Activated naive CD4-positive, alpha-beta T cell treated with Interleukin-2 at 50 U/mL for 16 hours (primary cell): ENCODE measurements at places on chromosomes 2 and 18.

DNA sequence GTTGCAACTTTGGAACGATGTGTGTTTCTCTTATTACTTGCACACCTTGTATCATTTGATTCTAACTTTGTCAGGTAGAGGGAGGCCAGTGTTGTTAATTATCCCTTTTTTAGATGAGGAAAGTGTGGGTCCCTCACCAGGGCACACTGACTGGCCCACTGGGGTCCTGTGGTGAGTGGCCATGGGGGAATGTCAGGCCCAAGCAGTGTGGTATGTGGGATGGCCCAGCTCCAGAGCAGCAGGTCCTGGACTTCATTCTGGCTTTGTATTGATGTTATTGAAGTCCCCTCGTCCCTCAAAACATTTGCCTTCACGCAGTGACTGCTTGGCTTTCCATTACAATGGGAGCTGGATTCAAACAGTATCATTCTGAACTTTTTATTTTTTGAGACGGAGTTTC lies 11.7 kb downstream of the NCK2 start:
- DNase-seq: no peak

DNA sequence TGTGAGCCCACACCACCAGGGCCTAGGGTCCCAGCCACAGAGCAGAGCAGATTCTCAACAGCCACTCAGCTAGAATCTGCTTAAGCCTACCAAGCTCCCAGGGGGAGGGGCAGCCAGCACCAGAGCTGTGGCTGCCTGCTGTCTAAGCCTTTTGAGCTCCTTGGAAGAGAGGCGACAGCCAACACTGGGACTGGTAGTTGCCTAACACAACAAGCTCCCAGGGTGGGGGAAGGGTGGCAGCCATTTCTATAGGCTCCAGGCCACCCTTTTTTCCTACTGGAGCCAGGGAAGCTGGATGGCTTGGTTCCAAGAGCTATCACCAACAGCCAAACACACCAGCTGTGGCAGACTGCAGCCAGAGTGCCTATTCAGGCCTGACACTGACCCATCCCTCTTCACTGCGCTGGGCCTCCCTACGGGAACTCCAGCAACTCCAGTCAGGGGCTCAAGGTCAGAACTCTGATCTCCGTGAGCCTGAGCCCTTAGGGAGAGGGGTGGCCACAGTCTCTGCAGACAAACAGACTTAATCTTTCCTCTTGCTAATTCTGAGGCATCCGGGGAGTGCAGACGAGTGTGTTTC lies 1824.3 kb upstream of the CELF4 start:
- no peak for DNase-seq

- no peak for DNase-seq
Measured at GRCh38 chr2:171149171-171149938, 11.3 kb downstream of the TLK1 start.

GRCh38 chr18:34121200-34121721 lies 103.5 kb downstream of the NOL4 start:
- DNase-seq: no peak

GRCh38 chr18:45298986-45299385 lies 316.3 kb upstream of the SLC14A2 start:
- DNase-seq: no peak

- DNase-seq: no peak
Measured at GRCh38 chr2:181992776-181993175, 7.1 kb downstream of the PPP1R1C start.

DNA sequence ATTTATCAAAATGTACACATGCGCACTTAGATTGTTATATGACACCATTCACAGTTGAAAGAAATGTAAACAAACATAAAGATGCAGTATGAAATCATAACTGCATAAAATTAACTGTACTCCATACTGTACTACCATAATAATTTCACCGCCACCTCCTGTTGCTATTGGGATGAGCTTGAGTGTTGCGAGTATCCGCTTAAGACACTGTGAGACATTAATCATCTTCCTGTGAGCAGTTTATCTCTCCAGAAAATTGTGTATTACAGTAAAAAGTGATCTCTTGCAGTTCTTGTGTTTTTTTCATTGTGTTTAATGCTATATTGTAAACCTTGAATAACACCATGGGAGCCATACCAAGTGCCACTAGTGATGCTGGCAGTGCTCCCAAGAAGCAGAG lies 46.1 kb downstream of the OLA1 start:
- no peak for DNase-seq

DNA sequence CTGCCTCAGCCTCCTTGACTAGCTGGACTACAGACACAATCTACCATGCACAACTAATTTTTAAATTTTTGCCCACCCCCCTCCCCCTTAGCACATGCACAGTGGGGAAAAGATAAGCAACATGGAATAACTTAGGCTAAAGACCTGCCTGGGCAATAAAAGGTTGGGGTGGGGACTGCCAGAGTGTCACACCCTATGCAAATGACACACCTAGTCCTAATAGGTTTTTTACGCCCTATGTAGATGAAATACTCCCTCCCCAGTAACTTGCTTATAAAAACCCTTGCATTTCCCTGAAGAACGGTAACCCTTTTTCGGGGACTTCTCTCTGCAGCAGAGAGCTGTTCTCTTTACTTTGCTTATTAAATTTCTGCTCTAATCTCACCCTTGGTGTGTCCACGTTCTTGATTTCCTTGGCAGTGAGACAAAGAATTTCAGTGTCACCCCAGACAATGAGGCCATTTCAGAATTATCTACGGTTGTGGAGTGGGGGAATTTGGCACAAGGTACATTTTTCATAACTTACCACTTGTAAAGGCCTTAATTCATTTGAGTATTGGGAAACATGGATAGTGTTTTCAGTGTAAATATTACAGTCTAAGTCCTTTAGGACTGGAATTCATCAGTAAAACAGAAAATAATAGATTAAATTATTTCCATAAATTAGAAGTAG lies 109.2 kb downstream of the NOL4 start:
- no peak for DNase-seq

DNA sequence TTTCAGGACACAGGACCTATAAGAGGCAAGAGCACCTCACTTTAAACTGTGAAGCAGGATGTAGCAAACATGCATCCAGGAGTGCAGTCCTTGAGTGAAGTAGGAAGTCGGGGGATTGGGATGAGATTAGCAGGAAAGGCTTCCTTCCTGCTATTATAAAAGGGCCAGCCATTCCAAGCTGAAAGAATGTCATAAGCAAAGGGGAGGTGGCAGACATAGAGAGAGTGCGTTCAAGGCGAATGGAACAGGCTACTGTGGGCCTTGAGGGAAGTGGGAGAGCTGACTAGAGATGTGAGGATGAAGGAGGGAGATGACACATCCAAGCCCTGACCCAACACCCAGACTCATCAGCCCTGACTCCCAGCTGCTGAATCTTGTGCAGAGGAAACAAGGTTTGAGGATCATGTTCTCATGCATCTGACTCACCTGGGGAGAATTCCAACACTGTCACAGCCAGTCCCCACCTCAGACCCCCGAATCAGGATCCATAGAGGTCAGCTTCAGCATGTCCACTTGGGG lies 63.9 kb downstream of the GYPC start:
- DNase-seq: no peak

DNA sequence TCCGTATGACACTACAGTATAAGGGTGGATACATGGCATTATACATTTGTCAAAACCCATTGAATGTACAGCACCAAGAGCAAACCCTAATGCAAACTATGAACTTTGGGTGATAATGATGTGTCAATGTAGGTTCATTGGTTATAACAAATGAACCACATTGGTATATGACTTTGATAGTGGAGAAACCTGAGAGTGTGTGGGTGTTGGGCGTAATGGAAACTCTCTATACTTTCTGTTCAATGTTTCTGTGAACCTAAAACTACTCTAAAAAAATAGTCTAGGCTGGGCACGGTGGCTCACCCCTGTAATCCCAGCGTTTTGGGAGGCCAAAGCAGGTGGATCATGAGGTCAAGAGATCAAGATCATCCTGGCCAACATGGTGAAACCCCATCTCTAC lies 6.5 kb upstream of the ACTG2 start:
- peak; percentile 41 for DNase-seq

GRCh38 chr18:10417664-10418063 lies 36.8 kb upstream of the APCDD1 start:
- DNase-seq: no peak

- DNase-seq: no peak
Measured at GRCh38 chr2:130987519-130988425, 105.5 kb downstream of the FAM168B start.

DNA sequence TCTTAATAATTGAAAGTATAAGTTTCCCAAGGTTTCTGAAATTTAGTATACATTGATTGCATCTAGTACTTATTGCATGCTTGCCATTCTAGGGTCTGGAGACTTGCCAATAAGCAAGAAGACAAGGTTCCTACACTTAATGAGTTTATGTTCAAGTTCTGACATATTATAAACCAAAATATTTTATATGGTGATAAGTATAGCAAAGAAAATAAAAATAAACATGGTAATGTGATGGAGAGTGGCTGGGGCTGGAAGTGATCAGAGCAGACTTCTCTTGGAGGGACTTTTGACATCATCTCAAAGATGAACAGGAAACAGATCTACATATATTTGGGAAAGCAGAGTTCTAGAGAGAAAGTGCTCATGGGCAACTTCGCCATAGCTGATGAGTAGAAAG lies 119.5 kb upstream of the EPHA4 start:
- DNase-seq: no peak

DNA sequence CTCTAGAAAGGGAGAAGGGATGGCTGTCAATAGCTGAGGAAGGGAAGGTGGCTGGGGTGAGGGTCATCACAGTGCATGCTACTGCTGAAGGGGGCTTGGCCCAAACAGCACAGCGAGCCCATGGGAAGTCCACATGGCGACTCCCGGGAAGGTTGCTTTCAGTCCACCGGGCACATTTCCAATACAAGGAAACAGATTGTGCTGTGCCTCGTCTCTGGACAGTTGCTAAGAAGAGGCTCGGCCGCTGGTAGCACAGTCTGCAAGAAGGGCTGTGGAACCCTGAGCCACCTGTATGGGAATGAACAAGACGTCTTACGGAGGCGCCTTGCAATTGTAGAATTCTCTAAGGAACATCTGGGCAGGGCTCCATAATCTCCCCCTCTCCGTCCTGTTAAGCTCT lies 123.1 kb downstream of the CELF4 start:
- DNase-seq: no peak

GRCh38 chr2:143793381-143793780 lies 664.2 kb downstream of the ARHGAP15 start:
- no peak for DNase-seq

DNA sequence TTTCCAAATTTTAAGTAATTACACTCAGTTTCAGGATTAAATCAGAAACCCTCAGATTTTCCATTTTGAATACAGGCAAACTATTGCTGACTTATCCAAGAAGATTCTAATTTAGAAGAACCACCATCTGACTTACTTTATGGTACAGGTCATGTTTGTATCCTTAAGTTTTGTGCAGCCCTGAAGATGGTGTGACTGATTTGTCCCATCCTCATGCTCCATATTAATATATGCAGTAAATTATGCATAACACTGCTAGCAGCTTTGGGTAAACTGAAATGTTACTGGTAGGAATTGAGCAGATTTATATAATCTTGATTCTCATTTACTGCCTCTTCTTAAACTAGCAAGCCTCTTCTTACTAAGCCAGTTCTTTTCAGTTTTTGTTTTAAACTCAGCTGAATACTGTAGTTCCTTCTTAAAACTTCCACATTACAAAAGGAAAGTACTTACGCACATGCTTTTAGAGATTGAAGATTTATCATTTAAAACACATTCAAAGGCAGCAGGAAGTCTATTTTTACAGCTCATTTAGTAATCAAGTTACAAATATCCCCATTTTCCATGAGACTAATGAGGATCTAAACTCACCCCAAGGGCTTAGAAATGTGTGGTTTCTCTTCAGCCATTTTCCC lies 25.7 kb downstream of the MEX3C start:
- DNase-seq: no peak

- no peak for DNase-seq
Measured at GRCh38 chr18:57534511-57534909, 52.0 kb downstream of the FECH start.

DNA sequence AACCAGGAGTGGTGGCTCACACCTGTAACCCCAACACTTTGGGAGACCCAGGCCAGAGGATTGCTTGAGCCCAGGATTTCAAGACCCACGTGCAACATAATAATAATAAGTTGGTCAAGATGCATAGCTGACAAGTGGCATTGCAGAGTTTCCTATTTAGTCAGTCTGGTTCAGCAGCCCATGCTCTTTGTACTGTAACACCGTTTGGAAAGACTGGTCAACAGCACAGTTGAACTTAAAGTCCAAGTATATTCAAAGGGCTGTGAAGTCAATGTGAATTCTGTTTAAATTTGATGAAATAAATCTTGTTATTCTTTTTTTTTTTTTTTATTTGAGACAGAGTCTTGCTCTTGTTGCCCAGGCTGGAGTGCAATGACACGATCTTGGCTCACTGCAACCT lies 1.5 kb upstream of the TRMT61B start:
- no peak for DNase-seq

GRCh38 chr2:173590276-173590861 lies 235.7 kb downstream of the CDCA7 start:
- no peak for DNase-seq

GRCh38 chr18:28269750-28270149 lies 92.8 kb upstream of the CDH2 start:
- DNase-seq: no peak

GRCh38 chr2:226584518-226585055 lies 215.0 kb downstream of the IRS1 start:
- DNase-seq: no peak

GRCh38 chr18:59988098-59988706 lies 88.4 kb downstream of the PMAIP1 start:
- DNase-seq: peak; percentile 51

GRCh38 chr2:8923183-8923582 lies 80.3 kb downstream of the MBOAT2 start:
- no peak for DNase-seq

GRCh38 chr2:46340740-46341420 lies 43.7 kb downstream of the EPAS1 start:
- no peak for DNase-seq

DNA sequence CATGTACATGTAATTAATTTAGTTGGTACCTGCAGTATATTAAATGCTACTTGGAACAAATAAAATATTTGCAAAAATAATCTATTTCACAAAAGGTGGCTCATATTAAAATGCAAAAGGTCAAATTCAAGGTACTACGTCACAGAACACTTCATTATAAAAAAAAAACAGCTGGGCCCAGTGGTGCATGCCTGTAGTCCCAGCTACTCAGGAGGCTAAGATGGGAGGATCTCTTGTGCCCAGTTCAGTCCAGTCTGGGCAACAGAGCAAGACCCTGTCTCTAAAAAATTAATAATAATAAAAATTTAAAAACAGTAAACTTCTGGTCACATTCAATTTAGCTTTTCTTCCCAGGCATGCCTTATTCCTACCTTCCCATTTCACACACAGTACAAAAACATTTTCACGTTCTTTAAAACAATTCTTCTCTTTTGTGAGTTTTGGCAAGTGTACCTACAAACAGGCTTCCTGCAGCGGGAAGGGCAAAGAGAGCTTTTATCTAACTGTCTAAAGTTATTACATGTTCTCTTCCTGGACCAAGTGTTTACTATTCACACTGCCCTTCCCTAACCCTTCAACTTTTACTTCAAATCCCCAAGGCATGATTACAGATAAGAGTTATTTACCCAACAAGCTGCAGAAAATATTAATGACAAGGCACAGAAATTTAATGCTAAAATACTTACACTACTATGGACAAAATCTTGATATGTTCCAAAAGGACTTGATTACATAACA lies 10.7 kb downstream of the BAZ2B start:
- no peak for DNase-seq

GRCh38 chr2:31140151-31140550 lies 1.9 kb upstream of the GALNT14 start:
- no peak for DNase-seq

- DNase-seq: no peak
Measured at GRCh38 chr2:238638100-238638981, 209.5 kb upstream of the TWIST2 start.
